ENCODE measurements at places on chromosomes 7 and 10.

GRCh38 chr10:9188022-9188810 lies 1133.7 kb downstream of the GATA3 start:
- DNase-seq = no peak

GRCh38 chr10:97399843-97400545 lies 1.1 kb downstream of the RRP12 start:
- peak; percentile 23 for DNase-seq

- no peak for DNase-seq
Observed at GRCh38 chr7:16417906-16418305, 3.4 kb downstream of the CRPPA start.

DNA sequence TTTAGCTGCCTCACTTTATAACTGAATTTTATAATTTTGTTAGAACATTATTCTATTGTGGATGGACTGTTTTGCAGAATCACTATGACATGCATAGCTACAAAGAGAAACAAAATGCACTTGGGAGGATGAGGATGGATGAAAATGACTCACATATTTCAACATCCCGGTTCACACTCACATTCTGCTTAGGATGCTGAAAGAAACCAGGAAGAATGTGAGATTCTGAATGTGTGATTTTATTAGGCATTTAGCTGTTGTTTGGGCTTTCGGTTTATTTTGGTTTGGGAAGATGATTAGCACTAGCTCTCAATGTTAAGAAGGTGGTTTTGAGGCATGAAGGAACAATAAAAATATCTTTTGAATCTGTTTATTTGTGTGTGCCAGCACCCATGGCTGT lies 235.5 kb downstream of the SEMA3E start:
- DNase-seq = no peak

- DNase-seq = no peak
Observed at GRCh38 chr7:66542049-66542448, 86.6 kb upstream of the KCTD7 start.

DNA sequence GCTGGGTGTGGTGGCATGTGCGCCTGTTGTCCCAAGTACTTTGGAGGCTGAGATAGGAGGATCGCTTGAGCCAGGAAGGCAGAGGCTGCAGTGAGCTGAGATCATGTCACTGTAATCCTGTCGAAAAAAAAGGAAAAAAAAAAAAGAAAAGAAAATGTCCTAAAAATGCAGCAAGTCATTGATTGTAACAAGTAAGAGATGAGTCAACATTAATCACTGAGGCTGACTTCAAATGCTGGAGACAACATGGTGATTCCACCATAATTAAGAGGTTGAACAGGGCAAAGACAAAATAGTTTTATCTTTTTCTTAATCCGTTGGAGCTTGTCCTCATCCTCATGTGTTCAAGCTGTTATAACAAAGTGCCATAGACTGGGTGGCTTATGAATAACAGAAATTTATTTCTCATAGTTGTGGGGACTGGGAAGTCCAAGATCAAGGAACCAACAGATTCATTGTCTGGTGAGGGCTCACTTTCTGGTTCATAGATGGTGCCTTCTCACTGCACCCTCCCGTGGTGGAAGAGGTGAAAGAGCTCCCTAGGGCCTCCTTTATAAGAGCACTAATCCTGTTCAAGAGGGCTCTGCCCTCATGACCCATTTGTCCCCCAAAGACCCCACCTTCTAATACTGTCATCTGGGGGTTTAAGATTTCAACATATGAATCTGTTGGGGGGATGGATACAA lies 60.3 kb downstream of the TBXAS1 start:
- DNase-seq = no peak

DNA sequence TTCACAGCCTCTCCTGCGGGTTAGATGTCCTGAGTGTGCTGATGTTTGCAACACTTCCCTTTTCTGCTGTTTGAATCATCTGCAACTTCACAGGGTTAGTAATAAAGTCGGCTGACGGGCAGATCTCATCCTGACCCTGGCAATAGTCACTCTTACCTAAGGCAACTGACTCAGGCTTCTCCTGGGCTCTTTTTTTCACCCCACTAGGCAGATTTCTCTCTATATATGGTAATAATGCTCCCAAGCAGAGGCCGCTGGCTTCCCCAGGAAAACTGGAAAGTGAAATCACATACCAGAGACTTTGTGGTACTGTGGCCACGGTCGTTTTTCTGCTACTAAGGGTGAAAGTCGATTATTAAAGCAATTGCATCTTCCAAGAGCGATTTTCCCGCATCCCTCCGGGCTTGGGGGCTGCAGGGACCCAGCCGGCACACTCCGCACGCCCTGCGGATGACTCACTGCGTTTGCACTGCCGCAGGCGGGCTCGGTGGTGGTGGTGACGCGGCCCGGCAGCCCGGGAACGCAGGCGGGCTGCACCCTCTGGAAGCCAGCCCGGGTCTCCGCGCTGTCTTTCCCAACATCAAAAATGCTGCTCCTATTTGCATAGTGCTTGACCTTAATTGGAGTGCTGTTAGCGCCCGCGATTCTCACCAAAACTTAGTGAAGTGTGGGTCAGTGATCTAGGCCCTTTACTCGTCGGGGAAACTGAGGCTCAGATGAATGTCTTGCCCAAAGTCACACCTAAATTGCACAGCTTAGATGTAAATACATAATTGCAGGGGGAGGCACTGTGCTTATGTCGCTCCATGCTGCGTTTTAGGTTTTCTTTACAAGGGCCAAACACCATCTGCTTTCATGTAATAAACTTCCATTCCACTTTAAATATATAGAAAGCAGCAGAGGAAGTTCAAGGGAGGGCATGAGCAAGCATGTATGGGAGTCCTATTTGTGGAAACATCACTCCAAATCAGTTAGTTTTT lies 47.6 kb upstream of the ITGB1 start:
- DNase-seq = peak; percentile 88

- no peak for DNase-seq
Observed at GRCh38 chr7:44184206-44184872, 4.9 kb downstream of the GCK start.

- DNase-seq = no peak
Observed at GRCh38 chr7:117347480-117347879, 24.6 kb upstream of the WNT2 start.
